Ascending aorta (tissue), 2 donors: ENCODE measurements at places on chromosomes 6 and 20.

GRCh38 chr6:147116056-147116455 is 88.2 kb upstream of the STXBP5 start:
- DNase-seq: no peak

- no peak for DNase-seq
Measured at GRCh38 chr20:13220904-13221297, at the start of gene ISM1. ISM1 (plus strand) TSS chr20:13221274; CDS start chr20:13221777, 503 bp downstream.

DNA sequence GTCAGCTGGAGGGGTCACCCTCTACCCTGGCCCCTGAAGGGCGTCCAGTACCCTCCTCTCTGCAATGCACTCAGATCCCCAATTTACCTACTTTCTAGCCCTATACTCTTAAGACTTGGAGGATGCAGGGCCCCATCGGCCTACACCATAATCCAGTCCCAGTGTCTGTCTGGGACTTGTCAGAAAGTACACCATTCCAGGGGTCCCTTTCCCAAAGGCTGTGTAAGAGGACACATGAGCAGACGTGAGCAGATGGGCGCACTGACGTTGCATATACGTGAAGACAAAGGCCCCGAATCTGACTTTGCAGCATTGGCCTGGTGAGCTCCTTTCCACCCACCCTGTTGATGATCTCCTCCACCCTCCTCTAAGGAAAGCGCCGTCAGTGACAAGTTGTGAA is 20.9 kb upstream of the SMOC2 start:
- DNase-seq: no peak

DNA sequence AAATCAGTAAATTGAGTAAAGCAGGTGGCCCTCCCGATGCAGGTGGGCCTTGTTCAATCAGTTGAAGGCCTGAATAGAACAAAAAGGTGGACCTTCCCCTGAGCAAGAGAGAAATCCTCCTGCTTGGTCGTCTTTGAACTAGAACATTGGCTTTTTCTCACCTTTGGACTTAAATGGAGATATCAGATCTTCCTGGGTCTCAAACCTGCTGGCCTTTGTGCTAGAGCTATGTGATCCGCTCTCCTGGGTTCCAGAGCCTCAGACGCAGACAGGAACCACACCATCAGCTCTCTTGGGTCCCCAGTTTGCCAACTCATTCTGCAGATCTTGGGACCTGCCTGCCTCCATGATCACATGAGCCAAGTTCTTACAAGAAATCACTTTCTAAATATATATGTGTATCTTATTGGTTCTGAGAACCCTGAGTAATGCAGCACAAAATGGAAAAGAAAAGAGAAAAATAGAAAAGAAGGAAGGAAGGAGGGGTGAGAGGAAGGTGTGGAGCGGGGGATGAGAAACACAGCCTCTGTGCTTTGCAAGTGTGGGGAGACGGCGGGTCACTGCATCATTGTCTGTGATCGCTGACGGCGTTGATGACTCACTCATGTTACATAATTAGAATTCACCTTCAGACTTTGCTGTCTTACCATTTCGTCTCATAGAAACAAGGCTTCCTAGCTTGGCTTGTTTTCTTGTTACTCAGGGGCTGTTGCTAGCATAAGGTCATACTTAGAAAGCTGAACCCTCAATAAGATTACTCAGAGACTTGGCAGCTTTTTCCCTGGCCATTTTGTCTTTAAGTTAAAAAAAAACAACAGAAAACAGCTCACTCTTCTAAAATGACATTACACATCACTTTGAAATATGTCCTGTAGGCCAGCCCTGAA is 85.7 kb upstream of the NEDD9 start:
- peak; percentile 56 for DNase-seq

GRCh38 chr20:25000268-25000801 is 7.8 kb upstream of the APMAP start:
- DNase-seq: peak; percentile 70

GRCh38 chr6:122904166-122904565 is 91.9 kb upstream of the CLVS2 start:
- DNase-seq: no peak

GRCh38 chr6:91298543-91299145 is 711.8 kb upstream of the MAP3K7 start:
- no peak for DNase-seq

DNA sequence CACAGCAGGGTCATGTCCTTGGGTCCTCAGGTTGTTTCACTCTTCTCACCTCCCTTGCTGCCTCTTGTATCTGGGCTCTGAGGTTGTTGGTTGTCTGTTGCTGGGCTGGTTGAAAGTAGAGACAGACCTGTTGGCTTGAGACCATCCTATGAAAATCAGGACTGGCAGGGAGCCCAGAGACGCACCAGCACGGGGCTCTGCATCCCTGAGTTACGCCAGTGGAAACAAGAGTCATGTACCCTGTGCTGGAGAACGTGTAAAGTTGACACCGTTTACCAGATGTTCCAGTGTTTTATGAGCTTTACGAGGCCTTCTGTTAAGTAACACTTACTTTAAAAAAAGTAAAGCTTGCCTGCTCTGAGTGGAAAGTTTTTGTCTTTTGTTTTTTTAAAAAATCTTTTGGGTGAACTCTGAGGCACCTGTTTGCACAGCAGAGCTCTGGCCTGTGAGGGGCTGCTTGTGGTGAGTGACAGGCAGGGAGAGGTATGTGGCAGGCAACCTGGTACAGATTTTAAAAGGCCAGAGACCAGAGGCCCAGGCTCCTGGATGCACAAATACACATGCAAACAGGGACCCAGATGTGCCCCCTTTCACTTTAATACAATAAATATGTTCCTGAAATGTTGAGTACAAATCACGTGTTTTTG is 260.0 kb upstream of the SUPT3H start:
- peak; percentile 27 for DNase-seq

DNA sequence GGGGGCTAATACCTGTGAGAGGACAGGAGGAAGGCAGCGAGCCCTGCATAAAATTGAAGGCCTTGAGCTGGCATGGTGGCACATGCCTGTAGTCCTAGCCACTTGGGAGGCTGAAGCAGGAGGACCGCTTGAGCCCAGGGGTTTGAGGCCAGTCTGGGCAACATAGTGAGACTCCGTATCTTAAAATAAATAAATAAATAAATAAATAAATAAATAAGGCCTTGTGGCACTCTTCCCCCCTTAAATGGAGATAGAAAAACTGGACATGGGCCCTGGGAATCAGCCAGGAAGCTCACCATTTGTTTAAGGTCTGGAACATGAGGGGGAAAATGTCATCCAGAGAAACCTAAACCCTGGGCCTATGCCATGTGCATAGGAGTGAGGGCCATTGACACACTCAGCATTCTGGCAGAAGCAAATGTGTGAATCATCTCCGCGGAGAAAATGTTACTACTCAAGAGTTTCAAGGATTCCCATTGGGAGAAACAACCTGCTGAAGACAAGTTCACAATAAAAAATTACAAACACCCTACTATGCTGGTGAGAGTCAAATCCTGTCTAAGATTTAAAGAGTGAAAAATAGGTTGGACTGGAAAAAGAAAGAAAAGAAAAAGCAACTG is 51.9 kb upstream of the UBR2 start:
- no peak for DNase-seq

GRCh38 chr6:166551754-166552495 is 34.6 kb downstream of the RAMACL start:
- DNase-seq: no peak

GRCh38 chr6:24323632-24324337 is 34.1 kb downstream of the DCDC2 start:
- DNase-seq: no peak

- no peak for DNase-seq
Measured at GRCh38 chr6:167933290-167933689, 64.2 kb upstream of the KIF25 start.
